ENCODE measurements at places on chromosomes 4 and X.

DNA sequence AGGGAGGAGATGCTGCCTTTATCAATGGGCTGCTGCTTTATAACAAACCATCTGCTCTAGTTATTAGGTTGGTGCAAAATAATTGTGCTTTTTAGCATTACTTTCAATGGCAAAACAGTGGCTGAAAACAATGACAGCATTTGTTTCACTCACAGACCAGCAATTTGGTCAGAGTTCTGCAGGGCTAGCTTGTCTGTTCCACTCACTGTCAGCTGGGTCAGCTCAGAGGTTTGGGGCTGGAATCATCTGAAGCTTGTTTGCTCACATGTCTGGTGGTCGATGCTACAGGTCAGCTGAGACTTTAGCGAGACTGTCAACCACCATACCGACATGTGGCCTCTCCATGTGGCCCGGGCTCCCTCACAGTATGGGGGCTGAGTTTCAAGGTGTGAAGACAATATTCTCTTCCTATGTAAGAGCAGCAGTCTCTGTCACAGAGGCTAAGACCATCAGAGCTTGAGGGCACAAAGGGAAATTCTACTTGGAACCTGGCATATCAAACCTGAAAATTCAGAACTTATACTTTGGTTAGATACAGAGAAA lies 81.3 kb upstream of the LIMCH1 start:
- no peak for DNase-seq

DNA sequence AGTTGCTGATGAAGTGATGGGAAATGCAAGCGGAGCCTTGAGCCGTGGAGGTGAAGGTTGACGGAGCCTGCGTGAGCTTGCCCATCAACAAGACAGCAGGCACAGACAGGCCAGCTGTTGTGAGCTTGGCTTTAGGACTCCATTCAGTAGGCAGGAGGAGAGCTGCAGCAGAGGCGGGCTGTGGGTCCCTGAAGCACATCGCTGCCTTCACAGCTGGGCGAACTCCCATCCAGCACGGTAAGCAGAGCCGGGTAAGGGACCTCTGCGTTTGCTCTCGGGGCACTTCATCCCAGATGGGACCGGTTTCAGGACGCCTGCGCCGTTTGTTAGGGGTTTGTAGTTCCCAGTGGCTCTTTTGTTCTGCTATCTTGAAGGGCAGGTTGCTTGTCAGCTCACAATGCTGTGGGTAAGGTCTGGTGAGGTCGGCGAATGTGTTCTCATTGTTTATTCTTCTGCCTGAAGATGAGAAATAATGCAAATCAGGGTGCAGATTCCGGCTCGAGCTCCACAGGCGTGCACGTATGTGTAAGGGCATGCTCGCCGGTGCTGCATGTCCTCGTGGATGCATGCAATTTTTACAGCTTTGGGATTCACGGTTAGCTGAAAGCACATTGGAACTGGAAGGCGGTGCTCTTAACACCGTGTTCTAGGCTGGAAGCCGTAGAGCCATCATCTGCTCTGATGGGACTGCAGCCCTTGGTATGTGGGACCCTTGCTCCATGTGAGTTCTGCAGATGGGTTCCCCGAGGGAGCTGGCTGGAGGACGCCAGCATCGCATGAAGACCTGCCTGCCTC lies 54.6 kb upstream of the CLDN34 start:
- DNase-seq, result no peak

DNA sequence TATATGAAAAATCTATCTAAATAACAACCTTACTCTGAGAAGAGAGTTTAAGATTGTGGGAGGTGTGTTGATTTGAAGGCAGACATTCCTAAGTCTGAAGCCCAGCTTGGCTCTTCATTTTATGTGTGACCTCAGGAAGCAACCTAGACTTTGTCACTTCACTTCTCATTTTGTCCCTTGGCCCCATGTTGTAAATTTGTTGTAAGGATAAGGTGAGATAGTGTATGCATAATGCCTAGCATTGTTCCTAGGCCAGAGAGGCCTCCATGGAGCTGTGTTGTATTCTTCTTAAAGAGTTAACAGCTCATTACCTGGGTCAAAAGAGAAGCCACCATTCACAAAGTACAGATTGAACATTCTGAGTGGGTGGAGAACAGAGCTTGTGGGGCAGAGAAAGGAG lies 1084.4 kb upstream of the SLIT2 start:
- no peak for DNase-seq

DNA sequence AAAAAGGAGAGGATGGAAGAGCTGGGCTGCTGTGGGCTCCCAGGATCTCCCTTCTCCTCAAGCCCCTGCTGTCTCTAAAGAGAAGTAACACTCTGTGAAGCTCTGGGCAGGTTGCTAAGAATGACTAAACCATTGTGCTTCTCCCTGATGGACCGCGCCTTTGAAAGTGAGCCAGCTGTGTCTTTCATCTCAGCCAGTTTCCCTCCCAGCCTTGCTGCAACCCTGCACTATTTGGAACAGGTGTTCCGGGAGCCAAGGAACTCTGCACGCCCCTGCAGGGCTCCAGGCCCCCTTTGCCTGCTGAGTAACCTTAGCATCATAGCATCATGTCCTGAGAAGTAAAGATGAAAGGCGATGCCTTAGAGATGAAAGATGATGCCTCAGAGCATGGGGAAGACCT lies 39.7 kb downstream of the SMIM20 start:
- no peak for DNase-seq

- no peak for DNase-seq
These were observed 111.5 kb downstream of the LRBA start for GRCh38 chr4:150903603-150904002.

DNA sequence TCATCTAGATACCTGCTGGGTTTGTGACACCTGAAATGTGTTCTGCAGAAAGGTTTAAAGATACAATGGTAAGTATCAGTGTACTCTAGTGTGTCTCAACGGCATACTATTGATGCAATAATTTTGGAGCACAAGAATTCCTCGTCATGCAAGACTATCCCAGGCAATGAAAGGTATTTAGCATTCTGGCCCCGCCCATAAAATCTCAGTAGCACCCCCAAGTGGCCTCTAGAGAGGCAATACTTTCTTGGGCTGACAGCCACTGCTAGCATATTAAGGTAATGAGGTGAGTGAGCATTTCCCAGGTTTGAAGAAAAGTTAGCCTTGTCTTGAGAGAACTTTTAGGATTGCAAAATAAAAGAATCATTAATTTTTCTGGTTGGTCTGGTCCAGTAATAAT lies 24.0 kb downstream of the TAB3 start:
- no peak for DNase-seq

DNA sequence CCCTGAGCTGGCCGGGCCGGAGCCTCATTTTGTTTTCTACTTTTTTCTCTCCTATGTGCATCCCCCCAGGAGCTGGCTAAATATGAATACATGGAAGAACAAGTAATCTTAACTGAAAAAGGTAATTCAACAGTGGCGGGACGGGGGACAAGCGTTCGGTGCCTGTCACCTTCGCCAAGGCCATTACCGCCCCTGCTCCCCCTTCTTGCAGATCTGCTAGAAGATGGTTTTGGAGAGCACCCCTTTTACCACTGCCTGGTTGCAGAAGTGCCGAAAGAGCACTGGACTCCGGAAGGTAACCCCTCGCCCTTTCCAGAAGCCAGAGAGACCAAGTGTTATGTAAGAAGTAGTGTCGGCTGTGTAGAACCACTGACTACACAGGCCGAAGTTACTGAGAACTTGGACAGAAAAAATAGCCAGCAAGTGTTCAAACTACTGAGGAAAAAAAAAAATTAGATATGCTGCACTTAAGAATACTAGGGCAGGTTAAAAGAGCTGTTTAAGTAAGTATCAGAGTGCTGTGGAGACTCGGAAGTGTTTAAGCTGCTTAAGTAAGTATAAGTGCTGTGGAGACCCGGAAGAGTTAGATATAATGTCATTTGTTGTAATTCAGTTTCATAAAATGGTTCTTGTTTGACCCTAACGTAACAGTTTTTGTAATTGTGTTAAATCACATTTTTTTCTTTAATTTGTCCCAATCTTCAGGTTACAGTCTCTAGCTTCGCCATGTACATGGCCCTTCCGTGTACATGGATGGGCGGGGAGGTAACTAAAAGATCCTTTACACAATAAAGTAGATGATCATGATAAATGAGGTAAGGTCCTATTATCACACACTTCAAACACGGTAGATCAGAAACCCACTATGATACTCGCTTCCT lies 856 bp downstream of the SAT1 start:
- DNase-seq, result no peak

DNA sequence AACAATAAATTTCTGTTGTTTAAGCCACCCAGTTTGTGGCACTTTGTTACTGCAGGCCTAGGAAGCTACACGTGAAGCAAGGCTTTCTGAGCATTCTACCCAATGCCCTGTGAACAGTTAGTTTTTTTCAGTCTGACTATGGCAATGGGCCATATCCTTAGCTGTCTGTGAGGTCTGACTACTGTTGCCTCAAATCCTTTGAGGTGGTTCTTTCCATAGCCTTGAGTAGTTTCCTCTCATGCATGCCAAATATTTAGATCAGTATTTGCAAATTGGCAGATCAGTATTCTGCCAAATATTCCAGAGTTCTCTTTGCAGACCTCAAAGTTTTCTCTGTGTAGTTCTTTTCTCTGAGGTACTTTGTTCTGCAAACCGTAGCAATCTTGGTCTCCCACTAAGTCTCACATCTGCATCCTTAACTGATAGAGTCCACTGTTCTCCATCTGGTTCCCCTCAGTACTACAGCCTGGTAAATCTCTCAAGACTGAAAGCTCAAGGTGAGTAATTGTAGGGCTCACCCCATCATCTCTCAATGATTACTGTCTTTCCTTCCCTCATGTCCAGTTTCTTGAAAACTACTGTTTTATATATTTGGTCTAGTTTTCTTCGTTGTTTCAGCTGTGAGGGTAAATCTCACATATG lies 984.9 kb upstream of the INTU start:
- no peak for DNase-seq

DNA sequence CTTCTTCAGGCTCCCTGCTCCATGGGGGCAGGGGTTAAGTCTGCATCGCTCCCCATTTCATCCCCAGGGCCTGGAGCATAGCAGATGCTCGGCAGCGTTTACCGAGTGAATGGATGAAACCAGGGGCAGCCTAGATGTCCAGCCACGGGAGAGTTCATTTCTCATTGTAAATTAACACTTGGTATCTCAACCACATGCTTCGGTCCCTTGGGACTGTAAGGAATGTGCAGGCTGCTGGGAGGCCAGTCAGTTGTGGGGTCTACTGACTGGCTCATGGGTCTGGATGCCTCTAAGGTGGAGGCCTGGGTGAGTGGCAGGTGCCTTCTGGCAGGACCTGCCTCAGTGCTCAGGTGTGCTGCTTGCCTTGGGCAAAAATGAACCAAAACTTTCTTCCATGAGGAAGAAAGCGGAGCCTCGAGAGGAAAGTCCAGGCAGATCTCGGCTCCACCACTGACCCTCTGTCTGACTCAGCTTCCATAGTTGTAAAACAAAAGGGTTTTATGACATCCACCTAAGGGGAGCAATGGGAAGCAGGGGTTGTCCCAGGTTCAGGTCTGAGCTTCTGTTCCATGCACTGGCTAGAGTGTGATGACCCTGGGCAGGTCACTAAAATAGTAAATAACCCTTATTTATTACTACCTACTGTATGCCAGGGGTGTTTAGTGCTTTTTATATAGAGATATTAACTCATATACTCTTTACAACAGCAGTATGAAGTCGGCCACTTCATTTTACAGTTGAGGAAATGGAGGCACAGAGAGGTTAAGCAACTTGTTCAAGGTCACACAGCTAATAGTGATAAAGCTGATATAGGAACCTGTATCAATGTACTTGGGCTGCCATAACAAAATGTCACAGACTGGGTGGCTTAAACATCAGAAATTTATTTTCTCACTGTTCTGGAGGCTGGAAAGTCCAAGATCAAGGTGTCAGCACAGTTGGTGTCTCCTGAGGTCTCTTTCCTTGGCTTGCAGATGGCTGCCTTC lies 144.3 kb upstream of the STX18 start:
- no peak for DNase-seq

- peak; percentile 2 for DNase-seq
These were observed 37.7 kb upstream of the RAB33B start for GRCh38 chr4:139416073-139416673.

DNA sequence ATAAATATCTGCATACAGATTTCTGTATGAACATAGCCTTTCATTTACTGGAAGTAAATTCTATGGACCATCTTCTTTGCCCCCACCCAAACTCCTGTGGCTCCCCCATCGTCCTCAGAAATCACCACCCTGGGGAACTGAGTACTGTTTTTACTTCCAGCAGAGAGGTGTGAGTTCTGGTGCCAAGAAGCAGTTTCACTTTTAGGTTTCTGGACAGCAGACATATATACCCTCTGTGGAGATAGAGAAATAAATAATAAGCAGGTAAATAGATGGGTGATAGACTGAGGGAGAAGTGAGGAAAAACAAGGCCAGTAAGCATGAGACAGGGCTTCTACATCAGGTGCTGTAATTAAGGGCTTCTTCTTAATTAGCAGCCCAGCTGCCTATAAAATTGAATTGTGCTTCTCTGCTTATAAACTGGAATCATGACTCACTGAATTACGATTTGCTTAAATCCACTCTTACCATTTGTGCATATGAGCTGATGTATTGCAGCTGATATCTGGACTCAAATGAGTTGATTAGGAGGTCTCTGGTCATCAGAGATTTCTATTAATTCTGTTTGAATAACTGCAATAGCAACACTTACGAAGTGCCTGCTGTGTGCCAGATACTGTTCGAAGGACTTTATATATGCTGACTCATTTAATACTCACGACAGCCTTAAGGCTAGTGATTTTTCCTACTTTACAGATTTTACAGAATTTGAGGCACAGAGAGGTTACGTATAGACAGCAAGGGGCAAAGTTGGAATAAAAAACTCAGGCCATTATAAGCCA lies 60.8 kb upstream of the DHX15 start:
- no peak for DNase-seq
